ENCODE measurements at places on chromosomes 11 and 22.

DNA sequence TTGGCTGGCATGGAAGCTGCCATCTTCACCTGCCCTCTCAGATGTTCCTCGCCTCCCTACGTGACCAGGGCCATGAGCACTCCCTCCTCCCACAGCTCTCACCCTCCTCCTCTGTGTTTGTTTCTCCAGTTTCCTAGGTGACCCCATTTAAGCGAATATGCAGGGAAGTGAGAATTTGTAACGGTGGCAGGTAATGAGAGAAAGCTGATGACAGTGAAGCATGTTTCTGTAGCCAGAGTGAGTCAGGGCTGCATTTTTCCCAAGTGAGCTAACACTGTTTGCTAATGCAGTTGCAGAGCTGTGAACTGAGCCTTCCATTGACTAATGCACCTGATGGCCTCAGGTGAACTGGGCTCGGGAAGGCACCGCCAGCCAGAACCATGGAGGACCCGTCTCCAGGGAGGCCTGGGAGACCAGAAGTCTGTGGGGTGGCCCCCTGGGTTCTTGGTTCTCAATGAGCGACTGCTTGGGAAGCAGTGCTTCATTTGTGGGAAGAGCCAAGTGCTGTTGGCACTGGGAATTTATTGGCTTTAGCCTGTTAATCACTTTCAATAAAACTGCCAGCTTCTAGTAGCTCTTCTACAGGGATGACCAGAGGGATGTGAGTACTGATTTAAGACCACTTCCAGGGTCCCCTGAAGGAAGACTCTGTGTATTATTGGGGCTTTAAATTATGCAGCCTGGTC lies 64.5 kb downstream of the BARX2 start:
- DNase-seq: no peak

GRCh38 chr22:46669201-46669600 lies 49.0 kb downstream of the GRAMD4 start:
- DNase-seq: no peak

GRCh38 chr22:43726322-43726721 lies 85.8 kb downstream of the EFCAB6 start:
- no peak for DNase-seq

DNA sequence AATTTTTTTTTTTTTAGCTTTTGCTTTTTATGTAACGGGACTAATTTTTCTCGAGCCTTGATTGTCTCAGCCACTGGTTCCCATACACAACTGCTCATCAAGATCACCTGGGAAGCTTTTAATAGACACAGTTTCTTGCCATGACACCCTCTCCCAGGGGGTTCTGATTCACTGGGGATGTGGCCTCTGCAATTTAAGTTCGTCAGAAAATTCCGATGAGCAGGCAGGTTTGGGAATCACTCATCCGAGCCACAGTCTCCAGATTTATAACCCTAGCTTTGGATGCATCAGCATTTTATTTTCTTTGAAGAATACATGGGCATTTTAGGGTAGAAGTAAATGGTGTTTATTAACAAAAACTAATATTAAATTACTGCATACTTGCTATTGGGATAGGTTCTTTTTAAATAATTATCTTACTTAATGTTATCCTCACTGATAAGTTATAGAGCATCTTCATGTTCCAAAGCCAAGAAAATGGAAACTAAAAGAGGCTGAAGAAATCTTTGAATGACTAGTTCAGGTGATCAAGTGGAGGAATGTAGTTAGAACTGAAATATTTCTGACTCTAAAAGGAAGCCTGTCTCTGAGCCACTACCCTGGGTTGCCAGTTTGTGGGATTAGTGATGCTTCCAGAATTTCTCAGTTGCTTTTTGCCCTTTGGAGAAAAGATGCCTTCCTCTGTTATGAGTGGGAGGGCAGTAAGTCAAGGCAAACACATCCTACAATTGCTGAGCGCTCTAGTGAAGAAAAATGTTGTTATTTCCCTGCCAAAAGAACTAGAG lies 319.0 kb downstream of the DDX10 start:
- DNase-seq: no peak

DNA sequence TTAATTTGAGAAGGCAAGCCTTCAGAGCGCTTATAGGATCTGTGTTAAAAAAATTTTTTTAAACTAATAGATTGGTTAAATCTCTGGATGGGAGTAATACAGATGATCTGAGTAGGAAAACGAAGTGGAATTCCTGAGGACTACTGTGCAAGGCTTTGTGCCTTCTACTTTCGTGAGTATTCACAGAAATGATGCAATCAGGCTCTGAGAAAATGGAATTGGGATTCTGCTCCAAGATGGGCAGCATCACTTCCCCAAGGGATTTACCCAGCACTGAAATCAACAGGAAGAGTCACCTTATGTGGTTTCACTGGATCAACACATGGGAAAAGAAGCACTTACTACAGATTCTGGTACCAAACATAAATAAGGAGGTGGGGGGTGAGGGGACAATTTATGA lies 12.5 kb downstream of the KMT5B start:
- no peak for DNase-seq

DNA sequence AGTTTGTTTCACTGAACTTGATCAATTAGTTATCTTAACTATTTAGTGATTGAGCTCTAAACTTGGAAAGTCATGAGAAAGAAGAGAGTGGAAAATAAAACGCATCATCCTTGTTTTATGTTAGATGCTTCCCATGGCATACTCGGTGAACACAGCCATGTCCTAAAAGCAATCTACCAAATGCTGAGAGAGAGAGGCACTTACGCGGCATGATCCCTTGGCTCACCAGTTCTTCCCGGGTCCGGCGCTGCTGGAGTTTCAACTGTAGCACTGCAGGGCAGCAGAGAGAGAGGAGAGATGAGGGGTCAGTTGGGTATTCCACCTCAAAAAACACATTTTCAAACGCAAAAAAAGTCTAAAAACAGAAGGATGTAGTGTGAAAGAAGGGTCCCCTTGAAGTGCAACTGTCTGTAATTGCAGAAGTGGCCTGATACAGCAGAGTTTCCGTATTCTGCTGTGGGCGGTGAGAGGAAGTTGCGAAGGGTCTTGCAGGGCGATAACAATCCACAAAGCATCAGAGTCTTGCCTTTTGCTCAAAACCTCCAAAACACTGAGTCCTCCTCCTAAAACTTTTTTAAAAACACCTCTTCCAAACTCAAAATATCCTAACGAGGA lies 92.7 kb downstream of the SGSM3 start:
- DNase-seq: peak; percentile 69

GRCh38 chr11:97955595-97955994 lies 1065.2 kb upstream of the CNTN5 start:
- DNase-seq: no peak

- DNase-seq: no peak
Observed at GRCh38 chr22:35393116-35394010, 6.6 kb upstream of the MCM5 start.

DNA sequence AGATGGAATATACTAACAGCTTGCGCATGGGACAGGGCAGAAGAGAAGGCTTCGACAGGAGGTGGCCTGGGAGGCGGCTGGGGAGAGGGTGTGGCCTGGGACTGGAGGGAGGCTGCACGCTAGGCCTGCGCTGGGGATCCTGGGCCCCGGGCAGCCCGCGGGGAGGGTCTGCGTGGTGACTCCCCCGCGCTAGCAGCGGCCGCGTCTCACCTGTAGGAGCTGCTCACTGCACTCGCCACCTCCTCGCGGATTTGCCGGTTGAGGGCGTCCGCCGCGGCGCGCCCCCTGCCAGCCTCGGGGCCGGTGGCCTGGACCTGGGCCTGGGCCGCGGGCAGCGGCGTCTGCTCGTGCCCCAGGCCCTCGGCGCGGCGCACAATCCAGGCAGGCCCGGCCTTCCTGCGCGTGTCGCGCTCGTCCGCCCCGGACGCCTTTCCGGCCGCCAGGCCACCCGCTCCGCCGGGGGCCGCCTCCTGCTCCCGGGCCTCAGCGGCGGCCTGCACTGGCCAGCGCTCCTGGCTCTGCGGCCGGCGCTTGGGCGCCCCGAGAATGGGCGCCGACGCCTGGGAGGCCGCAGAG lies 1.5 kb downstream of the MAP6 start:
- no peak for DNase-seq

- DNase-seq: no peak
Observed at GRCh38 chr11:125621995-125622394, 3.0 kb upstream of the CHEK1 start.

DNA sequence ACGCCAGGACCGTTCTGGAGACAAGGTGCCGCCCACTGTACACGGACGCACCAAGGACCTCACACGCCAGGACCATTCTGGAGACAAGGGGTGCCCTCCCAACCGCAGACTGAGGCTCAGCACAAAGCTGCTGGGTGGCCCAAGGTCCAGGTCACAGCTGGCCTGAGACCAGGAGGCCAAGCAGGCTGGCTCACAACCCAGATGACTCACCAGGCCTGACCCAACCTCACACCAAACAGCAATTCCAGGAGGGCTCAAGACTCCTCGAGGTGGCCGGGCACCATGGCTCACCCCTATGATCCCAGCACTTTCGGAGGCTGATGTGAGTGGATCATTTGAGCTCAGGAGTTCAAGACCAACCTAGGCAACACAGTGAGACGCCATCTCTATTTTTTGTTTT lies 14.8 kb downstream of the BRD1 start:
- DNase-seq: no peak

- DNase-seq: no peak
Observed at GRCh38 chr11:117752721-117753237, 44.2 kb downstream of the DSCAML1 start.

DNA sequence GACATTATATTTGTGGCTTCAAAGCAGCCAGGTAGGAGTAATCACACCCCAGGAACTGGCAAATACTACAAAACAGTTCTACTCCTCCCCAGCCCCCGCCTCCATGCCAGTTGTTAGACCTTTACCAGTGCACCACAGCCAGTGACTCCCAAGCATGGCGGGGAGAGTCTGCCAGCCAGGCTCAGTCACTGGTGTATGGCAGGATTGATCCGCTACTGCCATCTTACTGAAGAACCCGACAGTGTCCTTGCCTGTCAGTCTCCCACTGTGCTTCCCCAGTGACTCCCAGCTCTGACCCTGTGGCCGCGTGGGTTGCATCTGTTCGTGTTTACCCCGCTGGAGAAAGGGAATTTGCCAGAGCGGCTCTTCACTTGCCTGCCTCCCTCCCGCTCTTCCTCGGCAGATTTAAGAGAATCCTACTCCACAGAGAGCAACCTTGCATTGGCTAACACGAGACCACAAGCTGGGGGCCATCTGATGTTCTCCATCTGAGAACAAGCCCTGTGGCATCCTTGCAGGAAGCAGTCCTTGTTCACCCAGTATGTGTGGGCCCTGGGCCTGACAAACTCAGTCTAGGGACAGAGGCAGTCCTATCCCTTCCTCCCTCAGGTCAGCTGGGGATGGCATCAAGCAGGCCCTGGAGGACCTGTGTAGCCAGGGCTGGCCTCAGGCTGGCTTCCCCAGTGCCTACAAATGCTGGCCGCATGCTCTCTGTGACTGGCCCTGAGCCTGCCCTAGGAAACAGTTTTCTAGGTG lies 33.1 kb downstream of the GNAZ start:
- DNase-seq: no peak

GRCh38 chr11:42175203-42175602 lies 715.8 kb upstream of the LRRC4C start:
- DNase-seq: no peak

DNA sequence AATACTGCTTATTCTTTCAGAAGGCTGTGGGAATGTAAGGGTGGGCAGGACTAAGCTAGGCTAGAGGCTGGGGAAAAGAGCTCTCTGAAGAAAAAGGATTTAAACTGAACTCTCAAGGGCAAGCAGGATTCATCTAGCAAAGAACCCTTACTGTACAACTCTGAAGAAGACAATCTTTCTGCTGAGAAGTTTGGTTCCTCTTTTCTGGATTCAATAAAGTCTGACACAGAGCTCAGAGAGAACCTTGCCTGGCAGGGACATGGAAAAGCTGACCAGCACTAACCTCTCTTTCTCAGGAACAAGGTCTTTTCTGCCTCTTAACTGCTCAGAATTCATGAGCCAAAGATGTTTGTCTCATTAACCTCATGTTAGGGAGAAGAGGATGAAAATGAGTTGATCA lies 388.4 kb upstream of the DDI1 start:
- no peak for DNase-seq

DNA sequence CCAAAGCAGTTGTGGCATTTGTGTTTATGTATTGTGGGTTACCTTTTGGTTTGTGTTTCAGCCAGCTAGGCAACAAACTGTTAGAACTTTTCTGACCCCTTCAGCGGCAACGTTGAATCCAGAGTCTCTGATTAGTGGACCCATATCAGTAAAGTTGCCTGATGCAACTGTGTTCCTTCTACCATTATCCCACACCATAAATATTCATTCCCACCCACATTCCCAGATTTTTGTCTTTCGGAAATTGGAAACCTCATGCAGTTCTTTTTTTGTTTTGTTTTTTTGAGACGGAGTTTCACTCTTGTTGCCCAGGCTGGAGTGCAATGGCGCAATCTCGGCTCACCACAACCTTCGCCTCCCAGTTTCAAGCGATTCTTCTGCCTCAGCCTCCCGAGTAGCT lies 30.7 kb upstream of the RBX1 start:
- DNase-seq: no peak

DNA sequence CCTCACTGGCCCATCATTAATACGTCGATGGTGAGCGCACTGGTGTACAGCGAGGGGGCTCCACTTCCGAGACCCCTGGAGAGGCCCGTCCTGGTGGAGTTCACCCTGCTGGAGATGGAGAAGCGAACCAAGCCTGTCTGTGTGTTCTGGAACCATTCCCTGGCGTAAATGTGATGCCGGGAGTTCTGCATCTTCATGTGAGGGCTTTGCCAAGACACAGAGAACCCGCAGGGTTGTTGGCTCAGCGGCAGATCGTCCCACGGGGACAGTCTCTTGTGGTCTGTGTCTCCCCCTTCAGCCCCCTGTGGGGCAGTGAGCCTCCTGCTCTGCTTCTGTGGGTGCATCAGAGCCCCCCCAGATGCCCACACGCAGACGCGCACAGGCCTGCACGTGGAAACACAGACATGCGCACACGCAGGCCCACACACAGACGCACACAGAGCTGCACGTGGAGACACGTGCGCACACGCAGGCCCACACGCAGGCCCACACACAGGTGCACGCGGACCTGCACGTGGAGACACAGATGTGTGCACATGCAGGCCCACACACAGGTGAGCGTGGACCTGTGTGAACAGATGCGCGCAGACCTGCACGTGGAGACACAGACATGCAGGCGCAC lies 55.8 kb upstream of the PRODH start:
- no peak for DNase-seq

GRCh38 chr22:27317096-27317495 lies 484.5 kb downstream of the MN1 start:
- no peak for DNase-seq

- DNase-seq: no peak
Observed at GRCh38 chr11:85531191-85531897, 95.8 kb downstream of the DLG2 start.

GRCh38 chr11:123325533-123325932 lies 104.5 kb upstream of the GRAMD1B start:
- no peak for DNase-seq

Data from CD4-positive, alpha-beta T cell treated with Interleukin-4 for 4 hours (primary cell).